ENCODE measurements at places on chromosomes 6 and 20.

DNA sequence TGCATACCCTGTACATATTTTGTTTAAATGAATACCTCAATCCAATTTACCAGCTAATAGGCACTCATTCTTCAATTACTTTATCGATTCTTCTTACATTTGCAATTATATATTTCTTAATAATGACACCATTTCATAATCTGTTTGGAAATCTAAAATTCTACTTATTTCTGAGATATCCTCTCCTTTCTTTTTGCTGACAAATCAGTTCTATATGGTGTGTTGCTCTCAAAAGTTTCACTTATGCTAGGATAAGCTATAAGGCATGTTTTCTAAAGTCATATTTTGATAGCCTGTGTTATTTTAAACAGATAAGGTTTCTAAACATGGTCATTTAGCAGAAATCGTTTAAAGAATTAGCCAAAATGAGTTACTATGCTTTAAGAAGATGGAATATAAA is 140.6 kb upstream of the GJE1 start:
- DNase-seq, result no peak
- H3K27me3 ChIP-seq, result no peaks in the 10 kb centered on the region

DNA sequence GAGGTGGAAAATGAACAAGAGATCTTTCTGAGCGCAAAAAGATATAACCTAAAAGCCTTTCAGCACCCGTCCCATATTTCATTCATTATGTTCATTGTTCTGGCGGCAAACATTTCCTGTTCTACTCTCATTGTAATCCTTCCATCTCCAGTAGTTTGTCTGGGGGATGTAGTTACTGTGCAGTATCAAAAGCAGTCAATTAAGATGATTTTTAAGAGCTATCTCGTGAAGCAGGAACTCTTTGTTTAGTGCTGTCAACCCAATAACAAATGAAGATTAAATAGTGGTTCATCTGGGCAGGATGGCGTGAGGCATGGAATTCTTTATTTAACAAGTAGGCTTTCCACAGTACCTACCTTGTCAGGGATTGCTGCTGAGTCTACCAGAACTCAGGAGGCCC is 876.7 kb downstream of the HACE1 start:
- H3K27ac ChIP-seq, result no peak overlapping the region
- no peaks in the 10 kb centered on the region for H3K4me1 ChIP-seq
- no peaks in the 10 kb centered on the region for H3K36me3 ChIP-seq
- no peak for DNase-seq
- no peak overlapping the region for H3K4me3 ChIP-seq

GRCh38 chr6:142975365-142975764 is 30.4 kb upstream of the HIVEP2 start:
- no peak overlapping the region for H3K4me3 ChIP-seq
- no peaks in the 10 kb centered on the region for H3K27me3 ChIP-seq
- H3K36me3 ChIP-seq, result no peaks in the 10 kb centered on the region
- DNase-seq, result no peak
- no peaks in the 10 kb centered on the region for H3K4me1 ChIP-seq

DNA sequence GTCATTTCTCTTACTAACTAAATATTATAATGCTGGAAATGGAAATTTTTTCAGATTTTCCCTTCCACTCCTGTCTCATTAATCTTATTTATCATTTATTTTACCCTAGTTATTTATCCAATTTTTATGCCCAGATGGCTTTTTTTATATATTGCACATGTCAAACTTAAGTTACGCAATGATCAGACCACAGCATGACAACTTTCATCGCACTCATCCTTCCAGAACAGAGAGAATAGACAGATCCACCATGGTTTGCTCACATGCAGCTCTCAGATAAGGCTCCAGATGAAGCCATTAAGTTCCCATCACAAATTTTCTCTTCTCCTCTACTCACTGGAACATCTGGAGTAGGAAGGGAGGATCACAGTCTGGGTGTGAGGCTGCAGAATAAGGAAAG is 48.7 kb downstream of the MAP7 start:
- H3K36me3 ChIP-seq, result no peaks in the 10 kb centered on the region
- peaks cover 13% of the 10 kb centered on the region for H3K4me1 ChIP-seq
- no peak overlapping the region for H3K4me3 ChIP-seq

DNA sequence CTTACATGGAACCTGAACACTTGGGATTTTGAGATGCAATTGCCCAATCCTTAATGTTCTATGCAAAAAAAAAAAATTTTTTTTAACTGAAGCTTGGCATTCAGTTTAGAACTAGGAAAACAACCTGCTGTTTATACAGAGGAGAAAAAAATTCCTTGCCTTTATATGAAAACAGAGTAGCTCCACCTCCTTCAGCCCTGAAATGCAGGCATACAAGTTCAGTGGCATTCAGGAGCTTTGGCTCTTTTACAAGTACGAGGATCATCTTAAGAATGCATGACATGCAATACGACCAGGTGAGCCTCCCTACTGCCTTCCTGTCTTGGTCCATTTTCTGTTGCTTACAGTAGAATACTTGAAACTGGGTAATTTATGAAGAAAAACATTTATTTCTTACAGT is 20.4 kb downstream of the PAX1 start:
- H3K27ac ChIP-seq, result no peak overlapping the region
- no peaks in the 10 kb centered on the region for H3K36me3 ChIP-seq
- DNase-seq, result no peak
- H3K4me1 ChIP-seq, result no peaks in the 10 kb centered on the region

DNA sequence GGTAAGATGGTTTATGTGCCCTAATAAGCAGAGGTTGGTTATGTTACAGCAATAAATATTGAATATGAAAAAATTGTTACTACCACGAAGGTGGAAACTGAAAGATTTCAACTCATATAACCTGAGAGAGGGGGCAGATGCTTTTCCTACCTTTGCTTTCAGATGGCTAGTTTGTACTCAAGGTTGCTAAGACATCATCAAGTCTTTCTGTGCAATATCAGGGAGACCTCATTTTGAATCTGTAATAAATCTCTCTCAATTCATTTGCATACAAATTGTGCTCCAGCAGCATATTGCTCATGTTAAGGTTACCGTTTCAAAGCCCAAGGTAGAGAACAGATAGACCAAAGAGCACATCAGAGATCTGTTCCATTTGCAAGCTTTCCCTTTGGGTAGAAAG is 220.4 kb downstream of the KHDC1L start:
- H3K27me3 ChIP-seq, result no peaks in the 10 kb centered on the region
- H3K36me3 ChIP-seq, result no peaks in the 10 kb centered on the region
- no peak overlapping the region for H3K27ac ChIP-seq
- DNase-seq, result no peak
- H3K4me3 ChIP-seq, result no peak overlapping the region

DNA sequence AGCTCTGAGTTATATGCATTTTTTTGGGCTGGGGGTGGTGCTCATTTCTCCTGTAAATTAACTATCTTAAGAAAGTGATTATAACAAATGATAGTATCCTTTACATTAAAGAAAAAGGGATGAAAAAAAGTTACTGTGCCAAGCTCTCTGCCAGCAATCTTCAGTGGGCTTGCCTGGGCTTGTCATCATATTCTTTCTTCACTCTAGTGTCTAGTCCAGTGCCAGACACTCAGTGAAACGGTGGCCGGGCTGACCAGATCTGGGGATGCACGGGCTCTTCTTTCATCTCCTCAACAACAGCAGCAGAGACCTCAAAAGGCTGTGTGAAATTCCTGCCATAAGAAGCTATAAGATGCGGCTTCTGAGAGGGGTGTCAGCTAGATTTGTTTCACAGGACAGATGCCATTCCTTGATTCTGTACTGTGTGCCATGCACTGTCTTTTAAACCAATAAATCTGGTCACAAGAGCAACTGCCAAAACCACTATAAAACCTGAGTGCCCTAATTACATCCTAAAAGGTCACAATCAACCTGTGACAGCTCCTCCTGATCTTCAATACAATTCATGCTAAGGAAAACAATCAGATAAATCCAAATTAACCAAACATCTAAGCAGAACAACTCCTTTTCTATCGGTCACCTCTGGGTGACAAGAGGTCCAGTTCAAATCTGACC is 12.1 kb downstream of the EXOC2 start:
- H3K36me3 ChIP-seq, result no peaks in the 10 kb centered on the region
- H3K4me1 ChIP-seq, result peaks cover 17% of the 10 kb centered on the region

- no peak overlapping the region for H3K27ac ChIP-seq
- H3K4me1 ChIP-seq, result peaks cover 8% of the 10 kb centered on the region
- DNase-seq, result no peak
Measured at GRCh38 chr20:1375515-1375914, 17.3 kb downstream of the FKBP1A start.

- DNase-seq, result no peak
- H3K27ac ChIP-seq, result no peak overlapping the region
- no peaks in the 10 kb centered on the region for H3K27me3 ChIP-seq
- no peak overlapping the region for H3K4me3 ChIP-seq
- no peaks in the 10 kb centered on the region for H3K4me1 ChIP-seq
- H3K36me3 ChIP-seq, result no peaks in the 10 kb centered on the region
Measured at GRCh38 chr6:131823276-131823902, 15.6 kb downstream of the ENPP1 start.

- H3K4me1 ChIP-seq, result no peaks in the 10 kb centered on the region
- H3K27me3 ChIP-seq, result peaks cover 5% of the 10 kb centered on the region
- no peak for DNase-seq
- H3K27ac ChIP-seq, result no peak overlapping the region
- no peaks in the 10 kb centered on the region for H3K36me3 ChIP-seq
Measured at GRCh38 chr6:155333414-155333813, 19.1 kb upstream of the TFB1M start.

- no peak overlapping the region for H3K27ac ChIP-seq
- no peaks in the 10 kb centered on the region for H3K27me3 ChIP-seq
- no peak overlapping the region for H3K4me3 ChIP-seq
- H3K36me3 ChIP-seq, result no peaks in the 10 kb centered on the region
- no peak for DNase-seq
Measured at GRCh38 chr20:35191419-35192117, 19.7 kb downstream of the PROCR start.

- H3K4me1 ChIP-seq, result no peaks in the 10 kb centered on the region
- H3K27ac ChIP-seq, result no peak overlapping the region
- no peaks in the 10 kb centered on the region for H3K36me3 ChIP-seq
- H3K27me3 ChIP-seq, result no peaks in the 10 kb centered on the region
- no peak for DNase-seq
Measured at GRCh38 chr6:72856801-72857200, 234.9 kb downstream of the KCNQ5 start.

DNA sequence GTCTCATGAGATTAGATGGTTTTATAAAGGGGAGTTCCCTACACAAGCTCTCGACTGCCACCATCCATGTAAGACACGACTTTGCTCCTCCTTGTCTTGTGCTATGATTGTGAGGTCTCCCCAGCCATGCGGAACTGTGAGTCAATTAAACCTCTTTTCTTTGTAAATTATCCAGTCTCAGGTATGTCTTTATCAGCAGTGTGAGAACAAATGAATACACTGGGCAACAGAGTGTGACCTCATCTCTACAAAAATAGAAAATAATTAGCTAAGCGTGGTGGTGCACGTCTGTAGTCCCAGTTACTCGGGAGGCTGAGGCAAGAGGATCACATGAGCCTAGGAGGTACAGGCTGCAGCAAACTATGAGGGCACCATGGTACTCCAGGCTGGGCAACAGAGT is 51.3 kb downstream of the MDN1 start:
- H3K36me3 ChIP-seq, result peaks cover 20% of the 10 kb centered on the region
- H3K4me1 ChIP-seq, result no peaks in the 10 kb centered on the region
- H3K4me3 ChIP-seq, result no peak overlapping the region
- no peaks in the 10 kb centered on the region for H3K27me3 ChIP-seq
- H3K27ac ChIP-seq, result no peak overlapping the region

DNA sequence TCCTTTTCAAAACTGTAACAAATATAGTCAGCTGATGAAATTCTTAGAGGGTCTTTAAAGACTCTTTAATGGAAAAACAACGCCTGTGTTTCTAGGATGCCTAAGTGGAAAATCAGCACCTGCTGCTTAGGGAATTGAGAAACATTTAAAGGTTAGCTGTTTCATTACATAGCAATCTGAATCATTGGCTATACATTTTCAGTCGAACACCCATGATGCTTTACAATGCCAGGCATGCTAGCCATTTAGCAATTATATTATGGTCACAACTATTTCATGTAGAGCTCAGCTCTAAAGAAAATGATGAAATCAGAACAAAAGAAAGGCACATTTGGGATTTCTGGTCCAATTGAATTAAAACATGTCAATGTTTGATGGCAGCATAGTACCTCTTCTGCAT is 270.3 kb upstream of the SYNCRIP start:
- H3K27me3 ChIP-seq, result no peaks in the 10 kb centered on the region
- DNase-seq, result no peak
- no peaks in the 10 kb centered on the region for H3K4me1 ChIP-seq
- H3K4me3 ChIP-seq, result no peak overlapping the region

DNA sequence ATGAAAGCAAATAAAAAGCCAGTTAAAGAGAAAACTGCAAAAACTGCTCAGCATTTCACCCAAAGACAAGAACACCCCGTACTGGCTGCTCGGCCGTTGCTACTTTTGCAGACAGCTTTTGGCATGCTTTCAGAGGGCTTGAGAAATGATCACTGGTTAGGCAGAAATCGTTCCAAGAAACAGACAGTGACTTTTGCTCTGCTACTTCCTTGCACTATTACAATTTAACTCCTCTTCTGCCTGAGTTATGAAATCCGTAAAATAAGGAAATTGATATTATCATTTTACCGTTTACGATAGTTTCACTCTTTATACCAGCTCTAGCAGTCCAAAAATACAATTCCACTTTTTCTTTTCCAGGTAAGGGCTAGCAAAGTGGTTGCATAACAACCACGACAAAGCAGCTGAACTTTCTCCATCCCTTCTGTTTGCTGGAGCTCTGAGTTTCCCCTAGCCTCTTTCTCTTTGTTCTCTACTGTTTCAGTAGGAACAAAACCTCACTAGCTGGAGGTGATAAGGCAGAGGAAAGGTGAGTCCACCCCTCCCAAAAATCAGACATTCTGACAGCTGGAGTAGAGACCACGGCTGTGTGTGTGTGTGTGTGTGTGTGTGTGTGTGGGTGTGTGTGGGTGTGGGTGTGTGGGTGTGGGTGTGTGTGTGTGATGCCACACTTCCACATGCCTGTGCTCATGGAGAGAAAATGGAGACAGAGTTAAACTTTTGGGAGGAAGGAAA is 191.8 kb upstream of the RREB1 start:
- H3K27me3 ChIP-seq, result no peaks in the 10 kb centered on the region
- no peaks in the 10 kb centered on the region for H3K36me3 ChIP-seq
- no peak overlapping the region for H3K27ac ChIP-seq
- H3K4me3 ChIP-seq, result no peak overlapping the region

DNA sequence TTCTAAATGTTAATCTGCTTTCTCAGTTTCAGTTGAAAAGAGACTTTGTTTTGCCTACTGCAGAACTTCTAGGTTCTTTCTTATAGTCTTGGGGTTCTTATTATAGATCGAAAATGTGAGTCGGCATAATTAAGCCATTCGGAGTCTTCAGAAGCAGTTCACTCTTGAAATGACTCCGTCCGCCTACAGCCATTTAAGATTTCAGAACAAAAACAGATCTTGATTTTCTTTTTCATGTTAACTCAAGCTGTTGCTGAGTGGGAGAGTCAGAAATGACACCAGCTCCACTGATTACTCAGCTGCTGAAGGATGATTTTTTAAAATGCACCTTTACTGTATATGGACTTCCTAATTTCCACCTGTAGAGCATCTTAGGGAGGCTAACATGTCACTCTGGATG is 15.9 kb downstream of the PRDM1 start:
- no peaks in the 10 kb centered on the region for H3K27me3 ChIP-seq
- H3K4me3 ChIP-seq, result no peak overlapping the region
- H3K36me3 ChIP-seq, result no peaks in the 10 kb centered on the region
- H3K27ac ChIP-seq, result no peak overlapping the region

Data from neuronal stem cell (in vitro differentiated cells).